ENCODE measurements at places on chromosomes 1 and 21.

GRCh38 chr1:81679942-81680341 is 120.8 kb upstream of the ADGRL2 start:
- DNase-seq: no peak

- DNase-seq: no peak
Observed at GRCh38 chr1:10510520-10511493, 36.1 kb downstream of the PEX14 start.

GRCh38 chr1:93672069-93672468 is 9.6 kb downstream of the BCAR3 start:
- no peak for DNase-seq

DNA sequence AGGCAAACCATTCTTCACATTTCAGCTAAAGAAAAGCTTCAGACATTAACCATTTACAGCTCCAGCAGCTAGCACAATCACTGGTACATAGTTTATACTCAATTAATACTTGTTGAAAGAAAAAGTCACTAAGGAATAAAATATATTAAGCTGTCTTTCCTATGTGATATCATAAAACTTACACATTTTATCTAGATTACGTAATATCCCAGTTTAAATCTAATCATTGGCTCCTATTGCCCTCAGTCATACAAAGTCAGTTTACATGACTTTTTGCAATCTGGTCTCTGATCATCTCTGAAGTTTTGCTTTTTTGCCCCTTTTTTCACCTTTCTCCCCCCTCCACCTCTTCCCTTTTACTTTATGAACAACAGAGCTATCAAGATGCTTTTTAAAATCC is 8.5 kb upstream of the PRRC2C start:
- DNase-seq: no peak

DNA sequence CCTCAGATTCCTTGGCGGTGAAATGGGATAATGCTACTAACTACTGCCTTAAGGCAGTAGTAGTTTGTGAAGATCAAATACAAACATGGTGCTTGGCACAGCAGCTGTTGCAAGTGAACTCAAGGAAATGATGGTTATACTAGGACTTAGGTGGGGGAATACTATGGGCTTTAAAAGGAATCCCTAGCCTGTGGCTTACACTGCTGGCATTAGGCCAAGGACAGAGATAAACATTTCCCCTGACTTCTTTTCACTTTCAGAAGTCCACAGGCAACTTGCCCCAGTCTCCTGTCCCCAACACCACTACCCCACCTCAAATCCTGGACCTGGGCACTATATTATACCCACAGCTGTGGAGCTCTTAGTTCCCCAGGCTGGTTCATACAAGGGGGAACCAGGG is 13.1 kb upstream of the VAMP4 start:
- no peak for DNase-seq

DNA sequence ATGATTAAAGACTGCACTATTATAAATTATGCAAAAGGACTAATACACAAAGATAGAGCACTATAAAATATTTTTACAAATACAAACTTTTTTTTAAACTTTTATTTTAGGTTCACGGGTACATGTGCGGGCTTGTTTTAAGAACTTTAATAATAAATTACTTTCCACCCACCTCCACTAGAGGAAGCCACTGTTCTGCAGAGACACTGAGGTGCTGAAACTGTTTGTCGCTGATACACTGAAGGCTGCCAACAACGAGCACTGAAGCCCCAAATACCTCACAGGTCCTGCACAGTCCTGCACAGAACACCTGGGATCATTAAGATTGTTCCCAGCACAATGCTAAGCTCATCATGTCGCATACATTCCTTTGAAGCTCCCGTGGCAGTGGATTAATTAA is 19.9 kb downstream of the COA6 start:
- DNase-seq: no peak

DNA sequence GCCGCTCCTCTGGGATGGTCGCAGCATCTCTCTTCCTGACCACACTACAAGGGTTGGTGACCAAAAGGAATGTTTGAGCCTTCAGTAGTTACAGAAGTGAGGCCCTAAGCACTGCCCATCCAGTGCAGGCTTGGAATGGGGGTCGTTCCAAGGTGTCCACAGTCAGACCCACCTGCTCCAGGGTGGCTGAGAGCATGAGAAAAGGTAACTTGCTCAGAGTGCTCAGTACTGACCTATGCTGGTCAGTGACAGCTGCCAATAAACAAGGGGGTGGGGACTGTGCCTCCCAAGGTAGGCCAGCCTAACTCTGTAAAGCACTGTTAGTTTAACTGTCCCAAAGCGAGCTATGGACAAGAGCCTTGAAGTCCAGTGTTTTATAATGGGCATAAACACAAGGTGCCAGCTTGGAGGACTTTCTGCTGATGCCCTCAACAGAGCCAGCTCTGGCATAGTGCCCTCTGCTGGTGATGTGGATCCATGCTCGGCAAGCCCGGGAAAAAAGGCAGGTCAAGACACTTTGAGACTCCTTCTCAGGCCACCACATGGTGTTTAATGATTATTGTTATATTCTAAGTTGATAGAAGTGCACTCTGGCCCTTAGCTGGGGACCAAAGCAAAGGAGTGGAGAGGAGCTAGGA is 78.1 kb upstream of the DNAH14 start:
- peak; percentile 5 for DNase-seq

DNA sequence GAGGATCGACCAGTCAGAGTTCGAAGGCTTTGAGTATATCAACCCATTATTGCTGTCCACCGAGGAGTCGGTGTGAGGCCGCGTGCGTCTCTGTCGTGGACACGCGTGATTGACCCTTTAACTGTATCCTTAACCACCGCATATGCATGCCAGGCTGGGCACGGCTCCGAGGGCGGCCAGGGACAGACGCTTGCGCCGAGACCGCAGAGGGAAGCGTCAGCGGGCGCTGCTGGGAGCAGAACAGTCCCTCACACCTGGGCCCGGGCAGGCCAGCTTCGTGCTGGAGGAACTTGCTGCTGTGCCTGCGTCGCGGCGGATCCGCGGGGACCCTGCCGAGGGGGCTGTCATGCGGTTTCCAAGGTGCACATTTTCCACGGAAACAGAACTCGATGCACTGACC is 9.6 kb downstream of the FAAP20 start:
- no peak for DNase-seq

DNA sequence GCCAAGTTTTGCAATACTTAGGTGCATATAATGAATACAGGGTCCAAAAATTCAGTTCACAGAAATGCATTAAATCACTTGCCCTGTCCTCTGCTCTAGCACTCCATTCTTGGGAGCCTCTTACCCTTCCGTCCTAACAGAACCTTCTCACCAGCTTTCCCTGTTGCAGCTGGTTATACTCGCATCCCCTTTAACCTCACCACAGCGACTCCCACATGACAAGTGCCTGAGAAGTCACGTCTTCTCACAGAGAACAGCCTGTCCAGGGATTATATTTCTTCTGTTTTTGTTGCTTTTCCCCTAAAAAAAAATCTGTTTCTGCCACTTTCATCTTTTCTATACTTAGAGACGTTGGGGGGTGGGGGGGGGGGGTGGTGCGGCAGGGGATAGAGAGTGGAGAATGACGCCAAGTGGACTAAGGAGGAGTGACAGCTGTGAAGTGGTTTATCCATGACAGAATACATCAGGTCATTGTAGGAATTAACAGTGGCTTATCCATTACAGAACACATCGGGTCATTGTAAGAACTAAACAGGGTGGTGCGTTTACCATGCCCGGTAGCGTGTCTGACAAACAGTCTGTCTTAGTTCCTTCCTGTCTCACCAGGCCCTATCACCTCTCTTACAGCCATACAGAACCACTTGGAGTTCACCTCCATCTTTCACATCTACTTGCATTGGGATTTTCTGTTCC is 117.6 kb downstream of the UBE2U start:
- no peak for DNase-seq

DNA sequence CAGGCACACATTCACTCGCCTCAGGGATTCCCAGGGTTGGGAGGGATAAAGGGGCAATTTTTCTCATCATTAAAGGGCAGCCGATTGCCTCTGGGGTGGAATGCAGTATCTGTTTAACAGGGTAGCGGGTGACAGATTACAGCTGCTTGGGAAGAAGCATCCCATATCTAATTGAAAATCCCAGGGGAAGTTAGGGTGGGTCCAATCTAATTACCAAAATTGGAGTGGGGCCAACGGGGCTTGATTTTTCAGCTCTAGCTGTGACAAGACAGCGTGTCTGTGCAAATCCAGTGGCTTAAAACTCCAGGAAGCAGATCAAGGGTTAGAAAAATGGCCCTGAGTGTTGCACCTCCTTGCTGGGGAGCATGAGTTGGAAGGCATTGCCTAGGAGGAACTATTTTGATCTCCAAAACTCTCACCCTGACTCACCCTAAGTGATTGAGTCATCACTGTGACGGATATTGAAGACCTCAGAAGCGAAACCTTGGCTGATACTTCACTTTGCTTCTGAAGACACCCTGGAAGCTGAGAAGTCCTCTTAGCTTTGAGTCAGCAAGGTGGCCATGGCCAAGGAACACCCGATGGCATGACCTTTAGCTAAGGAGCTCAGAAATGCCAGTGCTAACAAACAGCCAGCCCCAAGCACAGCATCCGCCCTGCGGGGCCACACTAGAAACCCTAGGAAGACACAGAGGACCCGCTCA is 46.0 kb downstream of the GRHL3 start:
- peak; percentile 10 for DNase-seq

DNA sequence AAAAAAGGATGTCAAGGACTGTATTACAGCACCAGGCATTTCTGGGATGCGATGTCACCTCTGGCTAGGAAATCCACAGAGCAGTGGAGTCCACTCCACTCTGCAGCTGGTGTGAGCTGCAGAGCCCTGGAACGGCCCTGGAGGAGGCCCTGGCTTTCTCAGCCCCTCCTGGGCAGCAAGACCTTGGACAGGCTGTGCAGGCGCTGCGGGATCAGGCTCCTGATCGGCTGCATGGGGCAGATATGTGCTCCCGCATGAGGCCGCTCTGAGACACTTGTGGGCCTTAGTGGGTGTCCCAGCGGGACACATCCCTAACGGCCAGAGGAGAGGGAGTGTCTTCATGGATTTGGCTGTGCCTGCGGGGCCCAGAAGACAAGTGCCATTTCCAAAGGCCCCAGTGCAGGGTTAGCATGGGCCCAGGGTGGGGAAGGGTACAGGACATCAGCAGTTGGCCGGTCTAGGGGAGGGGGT is 6.2 kb downstream of the DNMT3L start:
- no peak for DNase-seq

DNA sequence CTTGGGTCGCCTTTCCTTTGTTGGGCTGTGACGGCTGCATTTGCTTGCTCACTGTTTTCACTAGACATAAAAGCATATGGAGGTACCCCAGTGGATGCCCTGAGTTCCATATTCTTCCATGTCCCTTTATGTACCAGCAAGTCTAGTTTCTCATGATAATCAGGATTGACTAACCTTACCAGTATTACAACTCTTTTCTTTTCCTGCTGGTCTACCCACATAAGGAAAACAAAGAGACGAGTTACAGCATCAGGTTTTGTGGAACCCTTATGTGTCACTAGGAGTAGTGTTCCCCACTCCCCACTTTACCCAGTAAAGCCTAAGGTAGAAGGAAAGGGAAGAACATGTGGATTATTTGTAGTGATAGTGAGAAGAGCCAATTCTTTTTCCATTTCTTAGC is 16.4 kb upstream of the CENPF start:
- DNase-seq: no peak

DNA sequence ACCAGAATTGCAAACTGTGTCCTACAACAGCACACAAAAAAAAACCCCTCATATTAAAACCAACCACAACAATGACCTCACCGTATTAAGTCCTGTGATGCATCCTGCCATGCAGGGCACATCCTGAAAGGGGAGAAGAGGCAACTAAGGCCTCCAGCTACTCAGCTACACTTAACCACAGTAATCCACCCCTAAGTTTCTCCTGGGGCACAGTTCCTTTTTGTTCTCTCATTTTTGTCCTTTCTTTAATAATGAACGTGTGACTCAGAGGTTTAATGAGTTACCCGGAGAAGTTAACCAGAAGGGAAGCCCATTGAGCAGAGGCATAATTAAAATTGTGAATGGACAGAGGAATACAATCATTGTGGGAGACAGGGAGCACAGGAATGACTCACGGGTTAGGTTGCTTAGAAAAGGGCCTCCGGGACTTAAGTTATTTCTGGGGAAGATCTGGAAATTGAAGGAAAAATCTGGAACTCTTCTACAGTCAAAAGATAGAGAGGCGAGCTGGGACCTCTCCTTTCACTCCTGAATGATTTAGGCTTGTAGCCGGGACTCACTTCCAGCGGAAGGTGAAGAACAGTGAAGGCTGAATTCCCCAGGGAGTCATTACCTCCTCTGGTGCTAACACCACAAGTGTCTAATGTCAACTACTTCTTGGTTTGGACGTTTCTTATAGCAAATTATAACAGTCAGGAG is 36.9 kb upstream of the HIVEP3 start:
- peak; percentile 59 for DNase-seq
